NCI-H1436 (cell line): ENCODE measurements at places on chromosomes 2 and 18.

DNA sequence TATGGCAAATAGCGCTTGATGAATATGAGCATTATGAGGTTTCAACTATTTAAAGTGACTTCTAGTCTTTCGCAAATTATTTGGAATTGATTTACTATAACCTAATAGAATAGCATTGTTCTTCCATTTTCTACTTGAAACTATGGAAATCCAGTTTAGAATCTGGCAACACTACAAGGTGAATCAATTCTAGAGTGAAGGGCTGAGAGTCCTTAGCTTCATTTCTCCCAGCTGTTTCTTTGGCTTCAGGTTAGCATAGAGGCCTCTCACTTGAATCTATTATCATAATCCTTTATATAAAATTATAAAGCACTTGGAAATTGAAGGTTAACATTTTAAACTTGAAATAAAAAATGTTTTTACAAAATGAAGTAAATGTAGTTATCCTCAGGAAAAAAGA is 318.8 kb downstream of the CCDC85A start:
- DNase-seq = no peak

- DNase-seq = no peak
These were observed 42.3 kb upstream of the IMP4 start for GRCh38 chr2:130300258-130300969.

GRCh38 chr2:139836769-139837168 is 1056.6 kb upstream of the NXPH2 start:
- DNase-seq = no peak

GRCh38 chr2:162232027-162232426 is 11.2 kb downstream of the FAP start:
- no peak for DNase-seq

DNA sequence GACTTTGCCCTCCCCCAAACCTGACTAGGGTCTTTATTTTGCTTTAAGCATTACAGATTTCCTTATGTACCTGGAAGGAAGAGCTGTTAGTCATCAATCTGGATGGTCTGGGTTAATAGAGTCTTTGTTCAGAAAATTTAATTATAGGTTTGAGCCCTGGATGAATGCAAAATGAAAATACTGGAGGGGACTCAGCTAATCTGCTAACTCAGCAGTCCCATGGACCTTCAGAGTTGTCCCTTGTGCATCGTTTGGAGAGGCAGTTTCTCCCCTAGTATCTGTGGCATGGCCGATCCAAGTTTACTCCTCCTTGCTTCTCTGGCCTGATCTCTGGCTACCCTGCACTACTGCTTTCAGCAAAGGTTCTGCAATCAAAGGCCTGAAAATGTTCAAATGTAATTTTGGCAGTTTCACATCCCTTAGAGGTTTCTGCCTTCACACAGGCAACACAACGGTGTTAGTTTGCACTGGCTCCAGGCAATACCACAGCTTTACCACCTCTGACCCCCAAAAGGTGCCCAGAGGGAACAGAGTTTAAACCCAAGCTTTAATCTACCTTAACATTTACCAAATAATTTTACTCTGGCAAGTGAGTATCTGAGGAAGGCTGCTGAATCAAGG is 134.3 kb downstream of the THADA start:
- no peak for DNase-seq

GRCh38 chr2:215904101-215904500 is 109.2 kb downstream of the MREG start:
- DNase-seq = no peak

- DNase-seq = no peak
These were observed 25.3 kb downstream of the MROH2A start for GRCh38 chr2:233803292-233803911.

DNA sequence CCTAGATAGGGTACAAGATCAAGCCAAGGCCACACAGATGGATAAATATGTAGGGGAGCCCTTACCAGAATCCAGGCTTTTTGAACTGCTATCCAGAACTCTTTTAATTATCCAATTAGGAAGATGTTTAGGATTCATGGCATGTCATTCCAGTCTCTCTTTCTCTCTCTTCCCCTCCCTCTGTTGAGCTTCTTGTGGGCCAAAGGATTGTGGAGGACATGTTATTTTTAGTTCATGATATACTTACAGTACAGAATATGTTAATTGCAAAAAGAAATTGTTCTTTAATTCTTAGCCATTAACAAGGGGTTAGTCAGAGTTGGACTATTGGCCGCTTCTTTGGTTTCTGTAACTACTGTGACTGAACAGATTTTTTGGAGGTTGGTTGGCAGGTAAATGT is 113.0 kb downstream of the SETBP1 start:
- DNase-seq = no peak

- no peak for DNase-seq
These were observed 78.2 kb downstream of the KCTD1 start for GRCh38 chr18:26470011-26470637.

DNA sequence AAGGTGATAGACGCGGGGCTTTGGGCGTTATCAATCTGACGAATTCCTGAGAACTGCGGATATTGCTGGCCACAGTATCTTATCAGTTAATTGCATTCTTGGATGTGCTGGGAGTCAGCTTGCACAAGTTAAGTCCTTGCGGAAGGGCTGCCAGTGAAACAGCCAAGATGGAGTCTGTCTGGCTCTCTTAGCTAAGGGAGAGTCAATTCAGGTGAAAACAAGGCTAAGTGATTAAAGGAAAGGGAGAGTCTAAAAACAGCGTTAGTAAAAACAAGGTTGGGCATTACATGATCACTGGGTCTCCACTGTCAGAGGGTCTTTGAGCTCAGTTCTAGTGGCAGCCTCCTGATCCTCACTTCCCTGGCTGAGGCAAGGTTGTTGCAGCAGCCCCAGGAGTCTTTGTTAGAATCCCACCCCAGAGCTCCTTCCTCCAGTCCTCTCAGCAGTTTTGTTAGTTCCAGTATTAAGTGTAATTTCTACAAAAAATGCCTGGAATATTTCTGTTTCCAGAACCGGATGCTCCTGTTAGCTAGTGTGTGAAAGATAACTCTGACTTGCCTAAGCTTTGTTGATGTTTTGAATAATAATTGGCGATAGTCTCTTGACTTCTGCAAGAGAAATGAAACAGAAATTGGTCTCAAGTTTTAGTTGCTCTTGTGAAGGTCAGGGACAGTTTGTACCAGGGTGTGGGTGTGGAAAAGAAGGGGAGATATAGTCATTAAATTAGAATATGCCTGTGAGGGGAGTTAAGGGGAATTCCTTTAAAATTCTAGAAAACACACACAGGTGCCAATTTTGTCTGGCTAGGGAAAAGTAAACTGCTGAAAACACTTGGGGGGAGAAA is 10.6 kb downstream of the CFLAR start:
- DNase-seq = no peak

- no peak for DNase-seq
These were observed 87.3 kb upstream of the RMDN2 start for GRCh38 chr2:37837628-37838328.

DNA sequence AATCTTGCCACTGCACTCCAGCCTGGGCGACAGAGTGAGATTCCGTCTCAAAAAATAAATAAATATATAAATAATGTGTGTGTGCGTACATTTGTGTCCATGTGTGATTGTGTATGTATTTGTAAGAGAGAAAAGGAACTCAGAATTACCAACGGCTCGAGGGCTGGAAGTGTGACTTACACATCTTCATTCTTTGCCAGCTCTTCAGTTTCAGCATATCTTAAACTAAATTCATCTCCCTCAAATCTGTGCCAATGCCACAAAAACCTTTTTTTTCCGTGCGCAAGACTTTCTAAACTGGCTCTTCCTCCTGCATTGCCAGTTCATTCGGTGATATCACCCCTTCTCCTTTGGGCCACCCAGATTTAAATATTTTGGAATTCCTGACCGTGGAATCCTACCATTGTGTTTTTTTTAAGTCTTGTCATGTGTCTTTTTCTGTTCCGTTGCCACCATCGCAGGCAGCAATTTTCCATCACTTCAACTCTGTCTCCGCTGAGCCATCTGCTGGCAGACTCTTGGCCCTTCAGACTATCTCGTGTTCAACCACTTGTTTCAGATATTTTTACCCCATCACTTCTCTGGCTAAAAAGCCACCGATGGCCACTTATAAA is 77.0 kb upstream of the ZNF532 start:
- DNase-seq = no peak

DNA sequence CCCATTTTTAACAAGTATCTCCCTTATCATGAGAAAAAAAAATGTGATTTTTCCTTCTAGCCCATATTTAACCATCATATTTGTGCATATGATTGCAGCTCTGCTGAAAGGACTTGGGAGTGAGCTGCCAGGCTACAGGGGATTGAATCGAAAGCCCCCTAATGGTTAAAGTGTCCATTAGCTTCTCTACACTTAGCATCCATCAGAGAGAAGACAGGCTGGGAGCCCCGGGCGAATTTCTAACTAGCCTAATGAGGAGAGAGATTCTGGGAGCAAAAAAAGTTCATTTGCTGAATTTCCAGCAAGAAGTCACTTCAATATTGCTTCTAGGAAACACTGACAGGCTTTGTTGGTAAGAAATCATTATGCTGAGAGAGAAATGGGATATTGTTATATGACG is 848.8 kb downstream of the TDRD15 start:
- DNase-seq = no peak

DNA sequence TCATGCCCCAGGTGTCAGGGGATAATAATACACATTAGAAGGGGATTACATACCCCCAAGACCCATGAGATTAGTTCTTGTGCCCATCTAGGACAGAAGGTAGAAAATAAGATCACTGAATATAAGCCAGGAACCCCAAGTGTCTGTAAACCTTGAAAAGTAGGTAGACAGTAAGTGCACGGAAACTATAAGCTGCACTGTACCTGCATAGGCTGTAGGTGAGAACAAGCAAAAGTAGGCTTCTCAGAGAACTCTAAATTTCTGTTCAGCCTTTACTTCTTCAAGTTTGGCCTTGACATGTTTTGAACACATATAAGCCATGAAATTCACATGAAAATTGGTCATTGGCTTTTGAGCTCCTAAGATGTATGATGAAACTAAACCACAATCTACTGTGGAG is 113.0 kb upstream of the FSIP2 start:
- no peak for DNase-seq

DNA sequence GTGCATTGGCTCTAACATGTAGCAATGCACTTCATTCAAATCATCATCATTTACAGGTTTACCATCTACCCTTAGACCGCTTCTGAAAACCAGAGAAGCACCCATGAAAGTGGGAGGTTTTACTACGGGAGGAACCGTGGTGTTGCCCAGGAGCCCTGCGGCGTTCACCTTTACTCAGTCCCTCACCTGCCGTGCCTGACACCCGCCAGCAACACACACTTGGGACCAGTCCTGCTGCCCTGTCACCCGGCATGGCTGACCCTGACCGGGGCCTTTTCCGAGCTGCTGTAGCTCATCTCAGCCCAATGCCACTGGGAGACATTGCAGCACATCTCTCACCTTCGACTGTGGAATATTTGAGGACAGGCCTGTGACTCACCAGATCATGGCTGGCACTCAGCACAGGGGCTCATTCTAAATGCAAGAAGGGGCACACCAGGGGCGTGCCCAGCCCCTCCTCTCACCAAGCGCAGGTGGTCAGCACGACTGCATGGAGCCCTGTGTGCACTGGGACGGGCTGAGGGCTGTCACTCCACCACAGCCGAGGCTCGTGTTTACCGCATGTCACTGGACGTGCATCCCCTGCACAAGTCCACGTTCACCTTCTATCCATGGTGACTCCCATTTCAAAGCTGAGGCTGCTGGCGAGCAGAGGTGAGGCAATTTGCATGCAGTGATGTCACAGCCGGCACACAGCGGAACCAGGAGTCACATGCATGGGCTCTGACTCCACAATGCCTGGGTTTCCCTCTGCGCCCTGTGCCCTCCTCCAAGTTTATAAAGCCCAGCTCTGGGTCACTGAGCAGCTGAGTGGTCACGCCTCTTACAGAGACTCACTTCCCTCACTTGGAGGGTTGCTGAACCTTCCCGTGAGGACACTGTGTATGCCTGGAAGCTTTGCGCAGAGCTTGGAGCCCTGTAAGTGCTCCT is 76.7 kb upstream of the SNTG2 start:
- DNase-seq = no peak

DNA sequence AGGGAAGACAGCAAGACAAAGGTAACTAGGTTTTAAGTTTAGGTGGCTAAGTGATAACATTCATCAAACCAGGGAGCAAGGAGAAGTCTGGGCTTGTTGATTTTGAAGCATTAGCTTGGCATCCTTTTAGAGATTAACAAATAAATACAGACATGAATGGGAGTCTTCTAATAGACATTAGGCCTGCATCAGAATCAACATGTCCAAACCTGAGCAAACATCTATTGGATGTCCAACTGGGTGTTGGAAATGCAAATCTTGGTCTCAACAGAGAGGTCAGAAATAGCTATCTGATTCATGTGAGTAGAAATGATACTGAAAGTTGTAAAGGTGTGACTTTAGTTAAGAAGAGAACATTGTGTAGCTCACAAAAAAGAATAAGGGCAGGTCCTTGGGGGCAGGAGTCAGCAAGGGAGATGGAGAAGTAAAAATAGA is 85.5 kb upstream of the RND3 start:
- DNase-seq = no peak
